Peyer's patch (tissue), 4 donors: ENCODE measurements at places on chromosomes 1 and 21.

GRCh38 chr1:230694991-230695390 is 18.9 kb downstream of the AGT start:
- DNase-seq: no peak

DNA sequence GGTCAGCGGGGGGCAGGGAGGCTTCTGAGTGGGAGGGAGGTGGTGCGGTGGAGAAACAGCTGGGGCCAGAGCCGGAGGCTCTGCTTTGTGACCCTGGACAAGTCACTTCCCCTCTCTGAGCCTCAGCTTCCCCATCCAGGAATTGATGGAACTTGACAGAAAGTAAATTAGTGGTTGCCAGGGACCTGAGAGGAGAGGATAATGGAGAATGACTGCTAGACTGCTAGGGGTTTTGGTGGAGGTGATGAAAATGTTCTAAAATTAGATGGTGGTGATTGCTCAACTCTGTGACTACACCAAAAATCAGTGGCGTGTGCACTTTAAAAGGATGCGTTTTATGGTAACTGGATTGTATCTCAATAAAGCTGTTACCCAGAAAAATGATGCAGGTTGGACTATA is 100.9 kb downstream of the ARHGEF10L start:
- no peak for DNase-seq

DNA sequence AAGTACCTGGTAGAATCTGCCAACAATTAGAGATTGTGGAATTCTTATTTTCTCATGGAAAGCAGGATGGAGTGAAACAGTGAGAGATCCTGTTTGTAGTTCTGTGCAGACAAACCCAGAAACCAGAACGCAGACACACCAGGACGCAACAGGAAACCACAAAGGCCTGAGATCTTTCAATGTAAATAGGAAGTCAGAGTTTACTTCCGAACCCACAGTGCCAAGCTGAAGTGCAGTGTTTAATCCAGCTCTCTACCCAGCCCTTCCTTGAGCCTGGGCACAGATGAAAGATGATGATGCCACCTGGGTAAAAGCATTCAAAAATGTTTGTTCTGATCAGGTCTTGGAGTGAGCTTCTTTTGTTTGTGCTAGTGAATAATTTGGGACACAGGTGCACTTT is 244.2 kb upstream of the HOOK1 start:
- DNase-seq: no peak

DNA sequence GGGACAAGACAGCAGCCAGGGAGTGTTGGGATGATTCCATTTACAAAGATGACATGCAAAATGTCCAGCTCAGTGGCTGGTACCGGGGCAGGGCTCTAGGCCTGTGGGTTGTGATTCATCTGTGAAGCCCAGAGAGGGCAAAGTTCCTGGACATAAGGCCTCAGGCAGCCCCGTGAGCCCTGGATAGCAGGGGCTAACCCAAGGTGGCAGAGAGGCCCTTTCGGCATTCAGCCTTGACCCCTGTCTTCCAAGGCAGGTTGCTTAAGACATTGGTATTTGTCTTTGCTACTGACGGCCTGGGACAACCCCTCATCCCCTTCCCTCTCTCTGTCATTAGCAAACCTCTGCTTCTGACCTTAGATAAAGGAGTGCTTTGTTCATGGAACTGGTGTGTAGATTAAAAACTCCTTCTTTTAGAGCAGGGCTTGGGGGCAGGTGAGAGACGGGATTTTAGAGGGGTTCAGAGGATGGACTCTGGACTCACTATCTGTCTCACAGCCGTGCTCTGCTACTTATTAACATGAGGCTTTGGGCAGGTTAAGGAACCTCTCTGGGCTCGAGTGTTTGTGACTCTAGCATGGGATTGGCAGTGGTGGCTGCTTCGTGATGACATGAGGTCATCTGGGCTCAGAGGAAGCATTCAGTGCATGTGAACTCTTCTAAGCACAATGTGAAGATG is 36.3 kb downstream of the TMEM51 start:
- DNase-seq: peak; percentile 79

- DNase-seq: no peak
These were observed 21.9 kb downstream of the KMO start for GRCh38 chr1:241553886-241554592.

- DNase-seq: no peak
These were observed 12.3 kb upstream of the LRRC8C start for GRCh38 chr1:89620664-89621063.

DNA sequence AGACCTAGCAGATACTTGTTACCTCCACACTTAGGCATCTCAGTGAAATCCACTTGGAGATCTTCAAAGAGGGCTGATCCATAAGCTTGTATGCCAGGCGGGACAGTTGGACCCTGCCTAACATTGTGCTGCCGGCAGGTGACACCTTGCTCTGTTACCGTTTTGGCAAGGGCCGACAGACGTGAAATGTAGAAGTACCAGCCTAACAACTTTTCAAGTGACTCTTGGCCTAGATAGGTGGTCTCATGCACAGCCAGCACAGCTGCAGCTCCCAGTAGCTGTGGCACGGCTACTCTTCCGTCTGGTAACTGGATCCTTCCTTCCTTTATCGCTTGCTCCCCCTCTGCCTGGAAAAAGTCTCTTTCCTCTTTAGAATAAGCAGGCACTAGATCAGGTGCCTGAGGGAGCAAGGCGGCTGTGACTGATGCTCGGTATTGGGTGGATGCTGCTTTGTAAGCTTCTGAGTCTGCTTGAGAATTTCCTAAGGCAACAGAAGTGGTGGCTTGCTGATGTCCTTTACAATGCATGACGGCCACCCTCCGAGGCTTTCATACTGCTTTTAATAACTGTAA is 713.5 kb downstream of the AMY1C start:
- DNase-seq: no peak

GRCh38 chr1:175632667-175633066 is 110.7 kb downstream of the TNR start:
- no peak for DNase-seq

DNA sequence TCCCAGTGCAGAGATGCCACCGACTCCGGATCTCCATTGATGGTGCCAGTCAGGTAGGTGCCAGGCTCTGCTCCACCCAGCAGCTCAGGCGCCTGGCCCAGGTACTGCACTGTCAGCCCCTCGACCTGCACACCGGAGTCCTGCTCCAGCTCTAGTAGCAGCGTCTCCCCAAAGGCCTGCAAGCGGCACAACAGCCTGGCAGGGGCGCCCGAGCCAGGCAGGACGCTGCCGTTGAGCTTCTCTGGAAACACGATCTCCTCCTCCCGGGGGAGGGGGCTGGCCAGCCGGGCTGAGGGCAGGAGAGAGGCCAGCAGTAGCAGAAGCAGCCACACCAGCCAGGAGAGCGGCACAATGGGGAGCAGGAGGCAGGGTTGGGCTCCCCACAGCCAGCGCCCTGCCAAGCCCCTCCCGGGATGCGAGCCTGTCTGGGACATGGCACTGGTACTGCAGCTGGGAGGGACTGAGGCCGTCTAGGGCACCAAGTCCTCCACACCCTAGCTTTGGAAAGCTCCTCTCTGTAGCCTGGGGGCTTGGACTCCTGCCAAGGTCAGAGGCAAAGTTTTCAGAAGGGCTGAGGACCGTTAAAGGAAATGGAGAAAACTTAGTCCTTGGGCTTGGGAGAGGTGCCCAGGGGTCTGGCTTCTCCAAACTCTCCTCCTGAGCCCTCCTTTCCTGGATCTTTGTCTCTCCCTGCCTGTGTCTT is 509 bp downstream of the ADAMTS4 start:
- DNase-seq: no peak

DNA sequence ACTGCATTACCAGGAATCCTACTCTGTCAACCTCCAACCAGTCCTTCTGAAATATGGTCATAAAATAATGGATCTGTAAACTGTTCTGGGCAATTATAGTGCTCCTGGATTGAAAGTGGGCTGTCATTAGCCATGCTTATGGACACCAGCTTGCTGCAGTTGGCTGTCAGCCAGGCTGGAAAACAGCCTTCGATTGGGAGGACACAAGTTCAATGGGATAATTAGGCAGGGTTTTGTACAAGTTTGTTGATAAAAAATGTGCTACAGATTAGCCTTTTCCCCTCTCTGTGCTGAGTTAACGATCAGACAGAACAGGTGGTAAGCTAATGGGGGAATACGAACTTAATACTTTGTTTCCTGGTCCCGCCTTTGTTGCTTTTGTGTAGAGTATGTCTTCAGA is 413.9 kb downstream of the DUSP10 start:
- DNase-seq: no peak

DNA sequence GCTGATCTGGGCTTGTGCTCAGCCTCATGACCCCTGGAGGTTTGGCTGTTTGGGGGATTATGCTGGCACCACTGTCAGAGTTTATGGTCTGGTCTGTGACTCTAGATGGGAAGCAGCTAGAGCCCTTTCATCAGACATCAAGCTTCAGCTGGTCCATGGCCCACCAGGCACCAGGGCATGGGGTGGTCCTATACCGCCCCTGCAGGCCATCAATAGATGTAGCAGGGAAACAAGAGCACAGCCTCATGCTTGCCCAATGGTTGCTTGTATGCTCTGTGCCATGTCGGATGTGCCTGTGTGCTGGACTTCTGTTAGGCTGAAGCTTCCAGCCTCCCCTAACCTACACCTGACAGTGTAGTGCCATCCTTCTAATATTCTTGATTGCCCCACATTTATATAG is 71.1 kb upstream of the CD34 start:
- no peak for DNase-seq

DNA sequence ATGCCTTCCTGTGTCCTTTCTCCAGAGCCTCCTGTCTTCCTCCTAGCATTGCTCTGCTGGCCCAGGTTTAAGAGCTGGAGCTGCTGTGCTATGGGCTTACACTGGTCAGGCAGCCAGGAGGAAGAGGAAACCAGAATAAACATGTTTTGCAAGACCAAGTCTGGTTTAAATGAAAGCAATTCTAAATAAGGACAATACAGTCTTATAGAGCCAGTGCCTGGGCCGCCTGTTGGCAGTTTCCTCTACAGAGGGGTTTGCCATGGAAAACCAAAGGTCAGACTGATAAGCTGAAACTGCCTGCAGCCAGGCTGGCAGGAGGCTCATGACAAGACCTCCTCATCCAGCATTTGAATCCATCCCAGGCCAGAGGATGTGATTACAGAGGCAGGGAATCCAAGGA is 92.9 kb upstream of the FGGY start:
- DNase-seq: no peak

DNA sequence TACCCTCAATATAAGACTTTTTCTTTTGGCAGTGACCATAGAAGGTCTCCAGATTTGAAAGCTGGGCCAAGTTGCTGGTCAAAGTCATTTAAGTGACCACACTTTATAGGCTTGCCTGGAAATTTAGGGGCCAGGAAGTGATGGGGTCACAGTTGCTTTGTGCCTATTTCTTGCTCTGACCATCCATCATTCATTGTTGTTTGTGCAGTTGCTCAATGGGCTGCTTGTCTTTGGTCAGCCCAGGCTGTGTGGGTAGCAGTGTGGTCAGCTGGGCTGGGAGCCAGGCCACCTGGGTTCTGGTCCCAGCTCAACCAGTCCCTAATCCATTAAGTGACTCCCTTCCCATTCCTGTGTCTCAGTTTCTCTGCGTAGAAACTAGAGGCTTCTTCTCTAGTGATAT is 2.1 kb upstream of the OTUD7B start:
- DNase-seq: no peak

- DNase-seq: no peak
These were observed 37.7 kb upstream of the ATG4C start for GRCh38 chr1:62746086-62746808.

DNA sequence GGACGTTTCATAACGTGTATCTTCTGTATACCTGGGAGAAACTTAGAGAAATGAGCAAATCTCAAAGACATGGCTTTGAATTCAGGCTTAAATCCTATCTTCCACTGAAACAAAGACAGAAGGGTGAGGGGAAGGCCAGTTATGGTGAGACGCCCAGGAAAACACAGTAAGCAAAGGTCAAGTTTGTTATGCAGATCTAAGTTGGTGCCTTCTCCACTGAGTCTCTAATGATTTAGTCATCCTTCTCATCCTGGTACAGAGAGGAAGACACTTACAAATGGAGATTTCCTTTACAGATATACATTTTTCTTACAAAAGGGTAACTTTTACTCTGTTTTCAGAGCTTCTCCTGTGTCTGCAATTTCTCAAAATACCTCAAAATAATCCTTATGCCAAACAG is 64.4 kb downstream of the MAP3K7CL start:
- no peak for DNase-seq

DNA sequence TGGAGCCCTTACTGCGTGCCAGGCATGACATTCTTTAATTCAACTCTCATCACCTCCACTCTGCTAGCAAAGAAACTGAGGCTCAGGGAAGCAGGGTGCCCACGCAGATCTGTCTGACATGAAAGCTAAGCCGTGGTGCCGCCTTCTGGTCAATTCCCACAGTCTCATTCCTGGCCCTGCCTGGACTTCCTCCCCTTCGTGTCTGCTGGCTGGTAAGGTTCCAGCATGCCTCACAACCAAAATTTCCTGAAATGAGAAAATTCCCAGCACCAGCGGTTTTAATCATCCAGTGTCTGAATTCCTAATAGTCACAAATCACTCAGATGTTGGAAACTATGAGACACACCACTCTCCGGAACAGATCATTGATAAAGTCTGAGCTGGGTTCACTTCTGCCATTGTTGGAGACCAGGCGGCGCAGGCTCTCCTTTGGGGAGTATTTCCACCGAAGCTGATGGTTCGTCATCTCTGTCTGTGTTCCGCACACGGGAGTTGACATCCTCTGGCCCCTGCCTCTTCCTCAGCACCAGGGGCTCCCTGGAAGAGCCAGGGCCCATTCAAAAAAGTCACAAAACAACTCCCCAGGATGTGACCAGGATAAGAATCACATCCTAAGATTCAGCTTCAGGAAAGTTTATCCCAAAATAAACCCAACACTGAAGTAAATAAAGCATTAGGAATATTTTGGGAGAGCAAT is 167.7 kb downstream of the PLPP3 start:
- DNase-seq: no peak

DNA sequence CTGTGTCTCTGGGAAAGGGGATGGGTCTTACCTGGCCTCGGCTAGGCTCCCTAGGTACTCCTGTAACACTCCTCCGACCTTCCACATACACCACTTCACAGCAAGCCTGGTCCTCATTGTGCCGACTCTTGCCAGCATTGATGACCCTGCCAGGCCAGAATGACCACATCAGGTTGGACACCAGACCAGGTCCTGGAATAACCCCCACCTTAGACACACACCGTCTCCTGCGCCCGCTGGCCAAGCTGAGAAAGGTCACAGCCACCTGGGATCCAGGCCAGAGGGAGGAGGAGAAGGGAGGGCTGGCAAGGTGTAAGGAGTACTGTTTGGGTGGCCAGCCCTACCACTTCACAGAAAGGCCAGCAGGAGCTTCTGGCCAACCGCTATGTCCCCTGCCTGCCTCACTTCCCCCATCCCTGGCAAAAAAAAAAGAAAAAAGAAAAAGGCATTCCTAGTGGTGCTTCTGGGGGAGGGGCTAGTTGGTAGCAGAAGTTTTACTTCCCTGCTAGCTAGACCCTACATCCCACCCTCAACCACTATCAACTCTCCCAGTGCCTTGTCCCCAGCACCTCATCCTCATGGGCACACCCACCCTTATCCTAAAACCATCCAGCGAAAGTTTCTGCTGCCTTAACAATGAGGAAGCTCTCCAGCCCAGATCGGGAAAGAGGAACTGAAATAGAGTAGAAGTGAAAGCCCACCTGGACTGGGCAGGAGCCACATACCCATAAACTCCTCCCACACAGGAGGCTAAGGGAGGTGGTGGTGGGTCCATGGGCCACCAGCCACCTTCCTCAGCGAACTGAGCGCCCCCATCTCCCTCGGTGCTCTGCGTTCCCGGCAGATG is 1.4 kb downstream of the PPM1J start:
- peak; percentile 69 for DNase-seq

- DNase-seq: no peak
These were observed 31.2 kb upstream of the GPR153 start for GRCh38 chr1:6292102-6292501.
